ENCODE measurements at places on chromosomes 3 and 15. TPM values are rescaled to one million over a fixed set of nuclear protein-coding genes. Genes with fewer than 3 reads are reported as not detected.

The C3orf52 gene
- 11.7 TPM for total RNA-seq

The PSMD6 gene
- 79.0 TPM for total RNA-seq

The SELENOT gene
- 94.4 TPM for total RNA-seq

The CHRM5 gene
- total RNA-seq = 0.02 TPM

The CHAC1 gene
- total RNA-seq = 8.9 TPM

The KCNAB1 gene
- total RNA-seq = not detected

The CLRN1 gene
- not detected for total RNA-seq

The SLC12A1 gene
- not detected for total RNA-seq

The PATL2 gene
- total RNA-seq = 0.16 TPM

The MESP1 gene
- total RNA-seq = 6.8 TPM

The SNX4 gene
- total RNA-seq = 22.0 TPM

The SLC6A20 gene
- 0.01 TPM for total RNA-seq

The ZPLD1 gene
- total RNA-seq = not detected

The ST3GAL6 gene
- 1.4 TPM for total RNA-seq

The STAC gene
- total RNA-seq = 2.2 TPM

The WDR93 gene
- 0.13 TPM for total RNA-seq

The ATP10A gene
- total RNA-seq = 9.8 TPM

The SV2B gene
- total RNA-seq = 0.12 TPM

The CLEC3B gene
- 0.13 TPM for total RNA-seq

The RTP4 gene
- total RNA-seq = not detected

The IQCF6 gene
- total RNA-seq = not detected

The DOCK3 gene
- 0.36 TPM for total RNA-seq

The NPAP1 gene
- not detected for total RNA-seq

The TBL1XR1 gene
- 19.2 TPM for total RNA-seq

The B3GALNT1 gene
- 0.17 TPM for total RNA-seq

The UBE2Q2 gene
- 35.5 TPM for total RNA-seq

The ERICH6 gene
- total RNA-seq = not detected

The KCNH8 gene
- not detected for total RNA-seq

The TIMMDC1 gene
- 61.0 TPM for total RNA-seq

The LTK gene
- 0.09 TPM for total RNA-seq

The ISLR gene
- 0.50 TPM for total RNA-seq

The GOLGA8J gene
- total RNA-seq = not detected

The SERPINI2 gene
- total RNA-seq = not detected

The BSN gene
- total RNA-seq = 0.14 TPM

The GUCA1C gene
- total RNA-seq = not detected

The SLCO2A1 gene
- 0.24 TPM for total RNA-seq

The SH2D7 gene
- total RNA-seq = not detected
